Glutamatergic neuron (in vitro differentiated cells): ENCODE measurements at places on chromosomes 7 and 10.

GRCh38 chr7:30852308-30852684 lies 59.4 kb upstream of the AQP1 start:
- H3K4me3 ChIP-seq: no peak overlapping the region
- no peaks in the 10 kb centered on the region for H3K36me3 ChIP-seq
- no peak overlapping the region for H3K27ac ChIP-seq
- peaks cover 6% of the 10 kb centered on the region for H3K27me3 ChIP-seq
- no peak for DNase-seq
- peaks cover 16% of the 10 kb centered on the region for H3K4me1 ChIP-seq

DNA sequence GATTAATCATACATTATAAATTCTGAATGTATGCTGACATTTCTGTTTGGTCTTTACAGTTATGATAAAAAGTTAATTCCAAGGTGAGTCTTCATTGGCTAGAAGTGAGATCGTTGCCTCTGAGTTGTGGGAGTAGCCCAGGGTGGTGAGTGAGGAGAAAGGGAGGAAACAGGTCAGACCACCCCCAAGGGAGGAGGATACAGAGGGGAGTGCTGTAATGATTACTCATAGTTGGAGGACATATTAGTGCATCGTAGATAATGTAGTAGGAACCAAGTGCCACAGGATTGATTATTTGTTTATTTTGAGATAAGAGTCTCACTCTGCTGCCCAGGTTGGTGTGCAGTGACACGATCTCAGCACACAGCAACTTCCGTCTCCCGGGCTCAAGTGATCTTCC lies 672.2 kb downstream of the INHBA start:
- no peaks in the 10 kb centered on the region for H3K27me3 ChIP-seq

DNA sequence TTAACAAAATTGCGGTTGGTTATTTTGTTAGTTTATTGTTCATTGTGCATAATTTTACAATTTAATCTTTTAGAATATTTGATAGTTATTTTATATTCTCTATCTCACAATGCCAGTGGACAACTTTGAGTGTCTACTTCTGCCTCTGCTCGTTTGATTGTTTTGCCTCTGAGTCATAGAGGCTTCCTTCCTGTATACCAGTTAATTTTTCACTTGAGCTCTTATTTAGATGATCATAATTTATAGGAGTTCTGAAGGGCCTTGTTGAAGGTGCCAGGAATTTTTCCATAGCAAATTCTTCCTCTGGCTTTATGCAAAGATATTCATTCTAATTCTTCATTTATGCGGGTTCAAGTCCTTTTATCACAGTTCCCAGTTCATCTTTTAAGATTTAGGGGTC lies 5.2 kb upstream of the MALRD1 start:
- H3K36me3 ChIP-seq: no peaks in the 10 kb centered on the region
- no peak overlapping the region for H3K4me3 ChIP-seq
- no peak overlapping the region for H3K27ac ChIP-seq
- peaks cover 7% of the 10 kb centered on the region for H3K4me1 ChIP-seq
- DNase-seq: no peak

- no peak overlapping the region for H3K4me3 ChIP-seq
- peaks cover 9% of the 10 kb centered on the region for H3K36me3 ChIP-seq
- peak; percentile 52 for DNase-seq
- H3K4me1 ChIP-seq: peaks cover 5% of the 10 kb centered on the region
- H3K27ac ChIP-seq: peak overlapping the region; percentile 90
These were observed 84.0 kb downstream of the ARL4A start for GRCh38 chr7:12771378-12771877.

GRCh38 chr10:32889631-32890212 lies 68.3 kb downstream of the ITGB1 start:
- H3K27me3 ChIP-seq: no peaks in the 10 kb centered on the region
- H3K4me1 ChIP-seq: peaks cover 5% of the 10 kb centered on the region
- no peaks in the 10 kb centered on the region for H3K36me3 ChIP-seq
- DNase-seq: no peak

DNA sequence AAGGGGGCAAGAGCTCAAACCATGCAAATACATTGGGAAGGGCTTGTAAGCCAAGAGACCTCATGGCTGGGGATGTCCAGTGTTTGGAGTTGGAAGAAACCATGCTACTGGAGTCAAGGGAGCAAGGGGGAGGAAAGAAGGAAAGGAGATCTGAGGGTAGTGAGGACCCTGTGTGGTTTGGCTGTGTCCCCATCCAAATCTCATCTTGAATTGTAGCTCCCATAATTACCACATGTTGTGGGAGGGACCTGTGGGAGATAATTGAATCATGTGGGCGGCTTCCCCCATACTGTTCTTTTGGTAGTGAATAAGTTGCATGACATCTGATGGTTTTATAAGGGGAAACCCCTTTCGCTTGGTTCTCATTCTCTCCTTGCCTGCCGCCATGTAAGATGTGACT lies 56.5 kb upstream of the ADRB1 start:
- H3K36me3 ChIP-seq: peaks cover 6% of the 10 kb centered on the region
- no peak overlapping the region for H3K27ac ChIP-seq
- H3K4me1 ChIP-seq: no peaks in the 10 kb centered on the region
- H3K27me3 ChIP-seq: peaks cover 3% of the 10 kb centered on the region
- DNase-seq: no peak
- no peak overlapping the region for H3K4me3 ChIP-seq

- no peaks in the 10 kb centered on the region for H3K36me3 ChIP-seq
- no peaks in the 10 kb centered on the region for H3K4me1 ChIP-seq
- no peak overlapping the region for H3K4me3 ChIP-seq
These were observed 234.6 kb upstream of the CXCL12 start for GRCh38 chr10:44619521-44619920.

DNA sequence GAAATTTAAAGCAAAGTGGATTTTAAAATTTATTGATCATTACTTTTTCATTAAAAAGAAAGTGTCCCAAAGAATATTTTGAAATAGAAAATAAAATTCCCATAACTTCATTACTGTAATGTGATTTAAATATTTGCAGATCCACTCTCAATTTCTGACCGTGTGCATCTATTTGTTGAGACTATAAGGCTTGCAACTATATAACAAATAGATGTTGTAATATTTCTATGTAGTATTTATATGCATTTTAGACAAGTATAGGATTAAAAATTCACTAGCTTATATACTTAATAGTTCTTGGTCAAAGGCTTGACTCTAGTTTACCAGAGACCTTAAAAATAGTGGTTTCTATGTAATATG lies 3.8 kb downstream of the HHEX start:
- DNase-seq: no peak
- H3K4me1 ChIP-seq: peaks cover 5% of the 10 kb centered on the region
- peaks cover 31% of the 10 kb centered on the region for H3K27me3 ChIP-seq
- H3K4me3 ChIP-seq: no peak overlapping the region
- H3K36me3 ChIP-seq: no peaks in the 10 kb centered on the region

GRCh38 chr10:80163741-80164341 lies 31.3 kb downstream of the PLAC9 start:
- no peak overlapping the region for H3K4me3 ChIP-seq
- peaks cover 19% of the 10 kb centered on the region for H3K4me1 ChIP-seq
- H3K27ac ChIP-seq: no peak overlapping the region
- no peaks in the 10 kb centered on the region for H3K36me3 ChIP-seq
